ENCODE measurements at places on chromosomes 5 and 9.

DNA sequence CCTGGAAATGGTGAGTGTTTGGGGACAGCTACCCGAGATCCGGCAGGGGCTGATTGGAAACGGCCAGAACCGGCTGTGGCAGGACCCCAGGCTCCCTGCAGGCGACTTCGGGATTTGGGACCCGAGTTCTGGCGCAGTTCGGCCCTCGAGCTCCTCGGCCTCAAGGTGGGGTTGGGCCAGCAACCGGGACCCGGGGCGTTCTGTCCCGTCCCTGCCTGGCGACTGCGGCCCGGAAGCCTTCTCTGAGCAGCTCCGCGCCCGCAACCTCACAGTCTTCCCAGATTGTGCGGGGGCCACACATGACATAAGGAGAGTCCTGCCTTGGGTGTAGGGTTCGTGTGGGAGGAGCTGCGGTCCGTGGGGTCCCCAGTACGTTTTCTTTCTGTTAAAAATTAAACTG, 23.2 kb upstream of the NEURL1B start:
- DNase-seq: no peak

DNA sequence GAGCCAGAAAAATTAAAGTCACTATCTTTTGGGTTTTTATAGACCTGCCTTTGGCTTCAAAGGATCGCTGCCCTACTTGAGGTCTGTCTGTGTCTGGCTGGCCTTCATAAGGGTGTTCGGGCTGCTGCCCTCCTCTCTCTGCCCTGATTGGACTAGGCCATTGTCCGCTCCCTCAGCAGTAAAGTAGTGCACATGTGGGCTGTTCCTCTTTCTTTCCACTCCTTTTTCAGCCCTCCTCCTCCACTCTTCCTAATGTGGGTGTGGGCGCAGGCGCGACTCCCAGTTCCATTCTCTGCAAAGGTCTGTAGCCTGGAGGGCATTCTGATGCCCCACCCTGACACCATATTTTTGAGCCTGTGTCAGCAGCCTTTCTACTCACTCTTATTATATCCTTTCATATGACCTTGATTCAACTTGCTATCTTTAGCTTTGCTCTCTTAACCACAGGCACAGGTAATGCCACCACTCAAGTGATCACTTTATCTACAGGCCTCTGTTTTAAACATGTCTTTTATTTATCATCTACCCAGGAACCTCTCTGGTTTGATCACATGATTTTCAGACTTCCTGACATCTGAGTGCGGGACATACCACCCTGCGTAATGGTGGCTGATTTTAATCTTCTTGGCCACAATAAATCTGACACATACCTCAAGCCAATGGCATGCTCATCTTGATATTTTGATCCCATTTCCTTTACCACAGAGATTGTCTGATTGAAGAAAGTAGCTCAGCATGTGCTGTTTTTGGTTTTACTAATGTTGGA, 144.5 kb downstream of the AOPEP start:
- no peak for DNase-seq

- no peak for DNase-seq
These were observed 72.3 kb downstream of the EHMT1 start for GRCh38 chr9:137690930-137691645.

DNA sequence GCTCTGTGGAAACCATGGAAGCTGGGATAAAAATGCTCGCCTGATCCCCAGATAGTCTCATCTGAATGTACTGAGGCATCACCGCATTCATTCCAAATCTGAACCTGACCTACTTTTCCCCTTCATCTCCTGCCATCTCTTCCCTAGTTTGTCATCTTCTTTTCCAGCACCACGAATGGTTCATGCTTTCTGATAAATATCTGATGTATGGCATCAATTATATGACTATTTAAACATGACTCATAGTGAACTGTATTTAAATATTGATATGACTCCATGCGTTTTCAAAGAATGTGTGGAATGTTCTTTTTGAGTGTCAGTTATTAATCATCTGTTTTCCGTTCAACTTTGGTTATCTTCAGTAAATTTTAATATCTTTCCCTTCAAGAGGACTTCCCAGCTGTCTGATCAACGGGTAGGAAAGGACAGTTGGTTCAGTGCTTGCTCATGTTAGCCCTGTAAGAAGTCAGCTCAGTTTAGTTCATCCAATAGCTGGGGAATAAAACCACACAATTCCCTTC, 21.1 kb downstream of the BASP1 start:
- DNase-seq: no peak

- no peak for DNase-seq
These were observed 88.2 kb downstream of the PALM2AKAP2 start for GRCh38 chr9:109868207-109868606.

DNA sequence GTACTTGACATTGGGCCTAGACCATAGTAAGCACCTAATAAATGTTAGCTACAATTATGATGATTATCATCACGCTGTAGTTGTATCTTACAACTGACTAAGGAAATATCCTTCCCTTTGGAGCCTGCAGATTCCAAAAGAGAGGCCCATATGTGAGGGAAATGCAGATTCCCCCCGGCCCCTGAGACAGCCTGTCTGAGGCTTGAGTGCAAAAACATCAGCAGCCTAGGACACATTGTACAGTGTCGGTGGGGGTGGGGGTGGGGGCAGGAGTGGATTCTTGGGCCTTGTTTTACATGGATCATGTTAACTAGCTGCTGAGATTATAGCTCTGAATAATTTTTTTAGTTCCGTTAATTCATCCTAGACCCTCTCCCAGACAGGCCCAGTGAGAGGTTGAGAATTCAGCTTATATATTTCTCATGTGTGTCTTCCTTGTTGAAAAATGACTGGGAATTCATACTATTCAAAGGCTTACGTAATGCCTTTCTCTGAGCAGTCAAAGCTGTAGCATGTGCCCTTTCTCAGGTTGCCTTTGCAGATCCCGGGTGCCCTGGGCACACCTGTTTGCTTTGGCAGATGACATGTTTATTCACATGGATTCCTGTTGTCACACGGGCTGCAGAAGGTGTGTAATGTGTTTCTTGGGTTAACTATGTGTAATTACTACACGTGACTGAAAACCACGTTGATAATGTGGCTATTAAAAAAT, 262.8 kb downstream of the NR3C1 start:
- no peak for DNase-seq

GRCh38 chr5:179381691-179382090, 36.4 kb upstream of the ADAMTS2 start:
- no peak for DNase-seq

- DNase-seq: no peak
These were observed 109.3 kb upstream of the TMEM161B start for GRCh38 chr5:88377705-88378656.

DNA sequence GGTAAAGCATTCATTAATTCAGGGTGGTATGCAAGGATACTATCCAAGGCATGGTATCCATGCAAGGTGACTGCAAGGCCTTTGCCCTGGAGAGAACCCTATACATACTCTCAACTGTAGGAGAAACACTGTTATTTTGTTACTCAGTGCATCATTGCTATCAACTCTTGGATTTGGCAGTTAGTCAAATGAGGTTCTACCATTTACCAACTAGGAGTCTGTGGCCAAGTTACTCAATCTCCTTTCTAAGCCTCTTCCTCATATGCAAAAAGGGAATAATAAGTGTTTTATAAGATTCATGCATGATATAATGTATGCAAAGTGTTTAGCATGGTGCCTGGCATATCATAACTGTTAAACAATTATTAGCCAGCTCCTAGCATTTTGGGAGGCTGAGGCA, 4.0 kb downstream of the PCDHGC3 start:
- no peak for DNase-seq

DNA sequence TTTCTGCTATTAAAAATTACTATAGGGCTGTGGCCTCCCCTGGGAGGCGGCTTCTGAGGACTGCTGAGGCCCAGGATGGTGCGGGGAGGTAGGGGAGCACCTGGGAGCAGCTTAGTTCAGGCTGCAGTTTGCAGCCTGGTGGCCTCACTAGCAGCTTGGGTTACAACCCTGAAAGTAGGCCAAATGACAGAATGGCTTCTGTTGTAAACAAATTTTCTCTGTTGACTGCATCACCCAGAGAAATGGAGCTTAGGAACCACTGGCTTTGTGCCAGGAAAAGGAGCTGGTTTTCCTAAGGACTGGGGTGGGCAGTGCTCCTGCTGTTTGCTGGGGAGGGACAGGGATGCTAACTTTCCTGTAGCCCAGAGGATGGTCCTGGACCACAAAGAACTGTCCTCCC, 130.3 kb downstream of the ENTREP1 start:
- no peak for DNase-seq

GRCh38 chr5:18944771-18945170, 1043.2 kb downstream of the CDH18 start:
- DNase-seq: no peak

DNA sequence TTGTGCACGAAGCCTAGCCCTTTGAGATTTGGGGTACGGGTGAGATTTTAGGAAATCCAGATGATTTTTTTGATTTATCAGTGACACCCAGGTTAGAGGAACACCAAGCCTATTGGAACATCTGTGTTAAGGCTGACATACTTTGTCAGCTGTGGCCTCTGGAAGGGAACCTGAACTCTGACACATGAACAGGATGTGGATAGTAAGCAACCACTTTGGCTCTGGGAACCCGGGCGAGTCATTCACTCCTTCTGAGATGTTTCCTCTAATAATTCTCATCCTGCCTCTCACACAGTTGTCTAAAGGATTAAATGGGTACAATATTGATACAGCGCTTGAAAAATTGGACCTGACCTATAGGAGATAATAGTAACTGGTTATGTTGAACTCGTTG, 67.8 kb downstream of the FGF1 start:
- DNase-seq: no peak

- DNase-seq: no peak
These were observed 174.2 kb downstream of the OXCT1 start for GRCh38 chr5:41695920-41696582.

GRCh38 chr9:90607701-90608516, 34.7 kb downstream of the DIRAS2 start:
- DNase-seq: no peak

GRCh38 chr5:167296661-167297060, 994.8 kb upstream of the WWC1 start:
- no peak for DNase-seq

GRCh38 chr9:130237076-130237475, 28.5 kb upstream of the HMCN2 start:
- DNase-seq: no peak

DNA sequence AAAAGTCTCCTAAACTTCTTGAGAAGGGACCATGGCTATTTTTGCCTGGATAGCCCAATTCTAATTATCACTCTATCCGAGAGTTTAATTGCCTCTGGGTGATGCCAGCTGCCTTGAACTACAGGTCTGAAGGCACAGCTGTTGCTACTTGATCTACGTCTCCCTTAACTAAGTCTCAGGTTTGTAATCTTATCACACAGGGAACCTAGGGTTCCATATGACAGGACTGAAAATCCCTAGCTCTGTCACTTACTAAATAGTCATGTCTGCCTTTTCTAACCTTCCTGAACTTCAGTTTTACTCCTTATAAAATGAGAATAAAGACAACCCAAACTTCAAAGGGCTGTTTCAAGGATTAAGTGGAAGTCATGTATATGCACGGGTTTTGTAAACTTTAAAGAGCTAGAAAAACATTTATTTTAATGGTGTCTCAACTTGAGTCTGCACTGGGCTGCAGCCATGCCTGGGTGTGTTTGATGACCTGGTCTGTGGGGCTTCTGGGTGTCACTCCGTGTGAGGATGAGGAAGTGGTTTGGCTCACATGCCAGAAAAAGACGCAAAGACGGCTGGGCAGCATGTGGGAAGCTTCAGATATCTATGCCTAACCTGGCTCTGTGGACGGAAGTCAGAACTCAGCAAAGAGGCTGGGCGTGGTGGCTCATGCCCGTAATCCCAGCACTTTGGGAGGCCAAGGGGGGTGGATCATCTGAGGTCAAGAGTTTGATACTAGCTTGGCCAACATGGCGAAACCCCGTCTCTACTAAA, 129.3 kb upstream of the SLC44A1 start:
- no peak for DNase-seq

GRCh38 chr9:130001190-130001589, 41.8 kb downstream of the FNBP1 start:
- DNase-seq: no peak

- peak; percentile 36 for DNase-seq
These were observed 24.3 kb upstream of the PTGES start for GRCh38 chr9:129776938-129777768.

DNA sequence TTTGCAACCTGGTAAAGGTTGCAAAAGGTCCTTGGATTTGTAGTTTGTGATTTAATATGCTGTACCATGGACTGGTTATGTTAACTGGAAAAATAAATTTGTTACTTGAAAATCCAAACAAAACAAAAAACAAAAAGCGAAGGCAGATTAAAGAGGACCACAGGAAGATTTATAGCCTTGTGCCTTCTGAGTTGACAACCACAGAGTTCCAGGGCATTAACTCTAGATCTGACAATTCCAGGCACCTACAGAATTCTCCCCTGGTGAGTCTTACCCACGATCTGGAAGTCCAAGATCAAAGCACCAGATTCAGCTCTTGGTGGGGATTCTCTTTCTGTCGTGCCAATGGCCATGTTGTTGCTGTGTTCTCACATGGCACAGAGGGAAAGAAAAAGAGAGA, 107.9 kb upstream of the SELENOP start:
- no peak for DNase-seq

- no peak for DNase-seq
These were observed 37.2 kb downstream of the EGR1 start for GRCh38 chr5:138502521-138502920.

DNA sequence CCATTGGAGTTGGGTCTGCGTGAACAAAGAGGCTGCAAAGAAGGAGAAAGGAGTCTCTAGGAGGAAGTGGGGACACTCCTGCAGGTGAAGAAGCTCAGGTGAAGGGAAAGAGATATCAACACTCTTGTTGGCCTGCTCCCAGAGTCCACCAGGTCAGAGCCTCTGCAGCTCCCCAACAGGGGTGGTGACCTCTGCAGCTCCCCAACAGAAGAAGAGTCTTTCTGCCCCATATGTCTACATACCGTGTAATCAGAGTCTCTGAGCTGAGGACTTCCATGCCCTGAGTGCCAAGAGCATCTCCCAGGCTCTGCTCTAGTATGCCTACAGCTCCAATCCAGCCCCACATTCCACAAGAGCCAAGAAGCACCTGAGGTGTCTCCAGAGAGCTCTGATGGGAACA, 67.4 kb upstream of the TRPC7 start:
- no peak for DNase-seq

DNA sequence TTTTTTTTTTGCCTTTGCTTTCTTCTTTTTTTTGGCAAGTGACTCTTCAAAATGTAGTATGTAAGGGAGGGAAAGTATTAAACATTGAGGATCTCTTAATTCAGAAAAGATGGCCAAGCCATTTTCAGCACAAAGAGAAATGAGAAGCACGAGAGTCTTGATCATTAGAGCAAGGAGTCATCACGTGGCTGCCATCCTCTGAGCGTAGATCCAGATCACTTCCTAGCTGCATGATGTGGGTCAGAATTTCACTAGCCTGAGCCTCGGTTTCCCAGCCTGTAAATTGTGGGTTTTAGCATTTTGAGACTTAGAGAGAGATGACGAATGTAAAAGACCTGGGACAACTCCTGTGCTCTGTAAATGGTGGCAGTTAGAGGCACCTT, 312.9 kb downstream of the ARHGEF28 start:
- DNase-seq: no peak

- no peak for DNase-seq
These were observed 10.5 kb upstream of the EPB41L4B start for GRCh38 chr9:109331353-109331752.

- DNase-seq: no peak
These were observed 110.2 kb downstream of the LHFPL2 start for GRCh38 chr5:78538240-78538850.
